ENCODE measurements at places on chromosomes 3 and 15. TPM values are rescaled to one million over a fixed set of nuclear protein-coding genes. Genes with fewer than 3 reads are reported as not detected.
A peak's percentile ranks its signal among the peaks of the same experiment; 100 is the strongest.

The ACAN gene
- total RNA-seq: not detected

The CIB2 gene
- 0.55 TPM for total RNA-seq

The PLA2G4D gene
- total RNA-seq: not detected

- no peak for DNase-seq
- H3K27me3 ChIP-seq: peaks cover 10% of the 10 kb centered on the region
- H3K4me3 ChIP-seq: no peak overlapping the region
- H3K27ac ChIP-seq: no peak overlapping the region
Measured at GRCh38 chr15:74240002-74240568, 4.0 kb downstream of the CCDC33 start.

The UROC1 gene
- total RNA-seq: not detected

- H3K4me3 ChIP-seq: no peak overlapping the region
- no peaks in the 10 kb centered on the region for H3K4me1 ChIP-seq
- no peak for DNase-seq
- no peaks in the 10 kb centered on the region for H3K36me3 ChIP-seq
- H3K27me3 ChIP-seq: peaks cover 8% of the 10 kb centered on the region
Measured at GRCh38 chr3:141629976-141630375, 108.1 kb upstream of the RNF7 start.

DNA sequence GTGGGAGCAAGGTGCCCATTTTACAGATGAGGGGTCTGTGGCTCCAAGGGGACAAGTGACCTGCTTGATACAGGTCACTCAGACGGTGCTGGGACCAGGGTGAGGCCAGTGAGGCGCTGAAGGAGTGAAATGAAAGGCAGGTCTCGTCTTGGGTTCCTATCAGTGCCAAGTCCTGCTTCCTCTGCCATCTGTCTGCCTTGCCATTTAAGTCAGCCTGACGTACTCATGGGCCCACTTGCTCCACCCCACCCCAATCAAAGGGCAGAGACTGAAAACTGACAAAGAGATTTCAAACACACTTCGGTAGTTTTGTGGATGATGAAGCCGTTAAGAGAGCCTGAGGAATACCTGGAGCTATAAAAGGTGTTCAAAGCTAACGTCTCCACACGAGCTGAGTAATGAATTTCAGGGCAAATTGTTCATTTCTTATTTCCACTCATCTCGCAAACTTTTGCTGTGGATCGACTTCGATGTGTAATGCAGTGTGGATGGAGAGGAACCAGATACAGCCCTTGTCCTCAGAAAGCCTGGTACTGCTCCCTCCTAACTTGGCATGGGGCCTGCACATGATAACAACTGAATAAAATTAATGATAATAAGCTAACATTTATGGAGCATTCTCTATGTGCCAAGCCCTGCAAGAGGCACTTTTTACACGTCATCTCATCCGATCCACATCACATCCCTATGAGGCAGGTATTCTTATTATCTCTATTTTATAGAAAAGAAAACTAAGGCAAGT is 36.6 kb downstream of the ATP2B2 start:
- H3K4me1 ChIP-seq: no peaks in the 10 kb centered on the region
- H3K27ac ChIP-seq: no peak overlapping the region
- no peak for DNase-seq

- H3K27me3 ChIP-seq: no peaks in the 10 kb centered on the region
- no peak overlapping the region for H3K27ac ChIP-seq
- no peak overlapping the region for H3K4me3 ChIP-seq
- H3K36me3 ChIP-seq: no peaks in the 10 kb centered on the region
Measured at GRCh38 chr3:152961323-152961722, 126.4 kb downstream of the P2RY1 start.

GRCh38 chr15:98800437-98801233 is 152.3 kb downstream of the IGF1R start:
- H3K36me3 ChIP-seq: no peaks in the 10 kb centered on the region
- H3K4me1 ChIP-seq: peaks cover 18% of the 10 kb centered on the region
- DNase-seq: no peak
- no peak overlapping the region for H3K4me3 ChIP-seq
- H3K27me3 ChIP-seq: no peaks in the 10 kb centered on the region

DNA sequence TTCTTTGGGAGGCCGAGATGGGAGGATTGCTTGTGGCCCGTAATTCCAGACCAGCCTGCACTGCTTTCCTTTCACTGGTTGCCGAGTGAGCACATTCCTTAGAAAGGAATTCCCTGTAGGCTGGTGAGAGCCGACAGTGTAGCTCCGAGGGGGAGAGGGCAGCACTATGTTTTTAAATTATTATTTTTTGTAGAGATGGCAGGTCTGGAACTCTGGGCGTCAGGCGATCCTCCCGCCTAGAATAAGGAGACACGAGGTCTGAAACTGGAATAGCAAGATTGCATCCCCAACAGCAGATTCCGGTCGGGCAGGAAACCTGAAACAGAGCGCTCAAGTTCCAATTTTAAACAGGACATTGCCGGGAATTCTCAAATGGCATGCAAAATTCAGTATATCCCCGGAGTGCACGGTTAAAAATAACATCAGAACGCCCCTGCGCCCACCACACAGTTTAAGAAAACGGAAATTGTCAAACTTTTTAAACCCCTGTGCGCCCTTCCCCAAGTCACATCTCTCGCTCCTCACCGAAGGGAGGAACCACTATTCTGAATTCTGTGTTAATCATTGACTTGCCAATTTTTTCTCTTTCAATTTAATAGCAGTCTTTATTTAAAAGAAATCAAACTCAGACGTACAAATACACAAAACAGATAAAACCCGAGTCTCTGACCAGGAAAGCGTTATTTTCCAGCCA is 643 bp upstream of the RNU5B-1 start:
- H3K4me1 ChIP-seq: peaks cover 46% of the 10 kb centered on the region
- H3K27ac ChIP-seq: peak overlapping the region; percentile 98
- H3K36me3 ChIP-seq: peaks cover 2% of the 10 kb centered on the region
- DNase-seq: no peak
- H3K4me3 ChIP-seq: peak overlapping the region; percentile 93

DNA sequence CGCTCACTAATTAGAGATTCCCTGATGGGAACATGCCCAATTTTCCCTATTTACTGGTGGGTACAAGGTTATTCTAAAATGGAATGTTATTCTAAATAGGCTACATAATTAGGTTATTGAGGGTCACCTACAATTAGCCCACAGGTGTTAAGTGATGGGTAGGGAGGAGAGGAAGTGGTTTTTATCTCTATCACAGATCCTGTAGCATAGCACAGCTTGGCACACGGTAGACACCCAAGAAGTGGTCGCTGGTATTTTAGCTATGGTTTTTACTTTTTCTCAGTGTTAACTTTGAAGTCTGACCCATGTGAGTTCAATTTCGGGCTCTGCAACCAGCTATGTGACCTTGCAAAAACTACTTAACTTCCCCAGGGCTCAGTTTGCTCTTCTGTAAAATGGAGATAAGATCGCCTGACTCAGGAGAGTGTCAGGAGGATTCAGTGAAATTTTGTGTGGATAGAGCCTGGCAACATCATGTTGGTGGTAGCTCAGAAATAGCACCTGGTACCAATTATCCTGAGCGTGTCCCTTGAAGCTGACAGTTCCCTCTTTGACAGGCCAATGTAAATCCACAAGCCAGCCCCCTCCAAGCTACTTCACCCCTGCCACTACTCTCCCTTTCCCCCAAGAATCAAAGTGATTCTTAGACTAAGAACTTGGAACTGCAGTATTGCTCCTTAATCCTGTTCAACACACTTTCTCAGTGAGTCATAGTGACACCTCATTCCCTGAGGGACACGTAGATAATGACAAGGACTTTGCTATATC is 8.7 kb upstream of the LMCD1 start:
- H3K4me3 ChIP-seq: no peak overlapping the region
- H3K27ac ChIP-seq: no peak overlapping the region
- H3K27me3 ChIP-seq: no peaks in the 10 kb centered on the region
- no peaks in the 10 kb centered on the region for H3K4me1 ChIP-seq
- DNase-seq: no peak
- no peaks in the 10 kb centered on the region for H3K36me3 ChIP-seq

The TTLL13 gene
- 0.87 TPM for total RNA-seq

DNA sequence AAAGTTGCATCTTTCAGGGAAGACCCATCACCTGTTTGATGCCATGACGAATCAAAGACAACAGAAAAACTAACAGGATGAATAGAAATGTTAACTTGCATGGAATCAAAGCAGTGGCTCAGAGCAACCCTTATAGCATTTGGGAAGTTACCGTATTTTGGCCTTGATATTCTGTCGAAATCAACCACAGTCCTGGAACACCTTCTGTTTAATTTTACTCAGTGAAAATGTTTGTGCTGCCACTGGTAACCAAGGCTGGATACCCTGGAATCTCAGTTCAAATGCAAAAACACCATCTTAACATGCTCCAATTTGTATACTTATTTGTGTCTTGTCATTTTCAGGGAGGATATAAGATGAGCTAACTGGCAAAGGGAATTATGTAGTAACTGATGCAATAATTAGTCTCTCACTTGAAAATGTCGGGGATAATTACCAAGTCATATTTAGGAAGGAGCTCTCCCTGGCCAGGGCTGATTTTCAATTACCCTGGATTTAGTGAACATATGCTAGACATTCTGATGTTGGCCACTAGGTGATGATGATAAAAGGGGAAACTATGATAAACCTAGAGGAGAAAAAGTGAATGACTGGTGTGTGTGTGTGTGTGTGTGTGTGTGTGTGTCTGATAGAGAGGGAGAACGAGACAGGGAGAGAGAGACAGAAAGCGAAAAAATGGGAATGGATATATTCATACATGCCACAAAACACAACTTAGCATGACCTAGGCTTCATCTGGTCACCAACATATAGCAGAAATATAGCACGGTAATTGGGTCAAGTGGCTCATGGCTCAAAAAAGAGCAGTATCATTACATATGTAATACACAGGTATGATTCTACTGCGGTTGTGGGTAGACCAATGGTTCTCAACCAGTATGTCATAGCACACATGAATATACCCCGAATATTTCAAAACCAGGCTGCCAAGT is 19.0 kb upstream of the PRICKLE2 start:
- DNase-seq: no peak
- H3K27me3 ChIP-seq: no peaks in the 10 kb centered on the region
- no peak overlapping the region for H3K4me3 ChIP-seq
- H3K36me3 ChIP-seq: no peaks in the 10 kb centered on the region
- H3K4me1 ChIP-seq: no peaks in the 10 kb centered on the region

GRCh38 chr3:69142090-69142489 is 19.7 kb upstream of the LMOD3 start:
- H3K4me1 ChIP-seq: no peaks in the 10 kb centered on the region
- H3K4me3 ChIP-seq: no peak overlapping the region
- H3K27me3 ChIP-seq: peaks cover 22% of the 10 kb centered on the region
- no peak for DNase-seq

DNA sequence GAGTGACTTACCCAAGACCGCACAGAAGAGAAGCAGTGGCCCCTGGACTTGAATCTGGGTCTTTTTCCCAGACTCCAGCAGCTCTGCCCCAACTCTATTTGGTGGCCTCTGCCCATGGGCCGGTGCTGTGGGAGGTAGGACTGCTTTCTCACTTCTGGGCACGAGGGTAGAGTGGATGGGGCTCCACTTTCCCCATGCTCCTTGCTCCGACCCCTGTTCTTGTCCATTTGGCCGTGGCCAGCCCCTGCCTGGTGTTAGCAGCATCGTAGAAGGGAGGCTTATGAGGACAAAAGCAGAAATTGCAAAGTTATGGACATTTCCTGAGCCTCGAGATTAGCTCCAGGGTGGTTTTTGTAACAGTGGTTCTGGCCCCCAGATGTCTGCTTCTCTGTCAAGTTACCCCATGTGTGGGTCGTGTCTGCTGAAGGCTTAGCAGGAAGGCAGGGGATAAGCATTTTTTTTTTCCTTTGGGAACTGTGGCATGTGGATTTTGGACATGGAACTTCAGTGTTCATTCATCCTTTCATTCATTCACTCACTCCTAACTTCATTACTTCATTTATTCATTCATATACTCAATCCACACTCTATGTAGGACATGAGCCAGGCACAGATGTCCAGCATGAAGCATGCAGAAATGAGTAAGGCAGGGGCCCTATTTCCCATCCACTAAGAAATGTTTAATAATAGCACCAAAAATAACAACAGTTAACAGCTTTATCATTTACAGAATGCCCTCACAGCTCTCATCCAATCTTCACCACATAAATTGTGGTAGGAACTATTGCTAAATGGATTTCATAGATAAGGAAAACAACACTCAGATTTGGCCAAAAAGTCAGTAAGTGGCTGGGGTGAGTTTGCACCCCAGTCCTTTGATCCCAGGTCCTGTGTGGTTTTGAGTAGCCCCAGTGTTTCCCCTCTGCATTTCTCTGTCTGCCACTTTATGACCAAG is 180.5 kb downstream of the OPA1 start:
- no peak for DNase-seq
- H3K4me1 ChIP-seq: peaks cover 9% of the 10 kb centered on the region
- no peak overlapping the region for H3K27ac ChIP-seq
- H3K4me3 ChIP-seq: no peak overlapping the region

DNA sequence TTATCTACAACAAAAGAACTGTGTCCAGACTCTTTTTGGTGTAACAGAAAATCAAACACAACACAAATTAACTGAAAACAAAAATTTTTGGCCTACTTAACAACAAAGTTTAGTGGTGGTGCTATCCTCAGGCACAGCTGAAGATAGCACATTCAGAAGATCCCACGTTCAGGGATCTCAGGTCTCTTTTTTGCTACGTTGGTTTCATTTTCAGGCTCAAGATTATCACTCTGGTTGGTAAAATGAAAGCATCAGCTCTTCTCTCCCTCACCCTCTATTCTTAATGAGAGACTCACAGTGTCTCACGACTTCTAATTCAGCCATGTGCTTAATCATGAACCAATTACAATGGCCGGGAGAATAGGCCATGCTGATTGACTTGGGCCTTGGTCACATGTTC is 146.9 kb upstream of the PTPRG start:
- H3K27ac ChIP-seq: no peak overlapping the region
- H3K4me1 ChIP-seq: no peaks in the 10 kb centered on the region
- DNase-seq: no peak
- no peaks in the 10 kb centered on the region for H3K36me3 ChIP-seq

DNA sequence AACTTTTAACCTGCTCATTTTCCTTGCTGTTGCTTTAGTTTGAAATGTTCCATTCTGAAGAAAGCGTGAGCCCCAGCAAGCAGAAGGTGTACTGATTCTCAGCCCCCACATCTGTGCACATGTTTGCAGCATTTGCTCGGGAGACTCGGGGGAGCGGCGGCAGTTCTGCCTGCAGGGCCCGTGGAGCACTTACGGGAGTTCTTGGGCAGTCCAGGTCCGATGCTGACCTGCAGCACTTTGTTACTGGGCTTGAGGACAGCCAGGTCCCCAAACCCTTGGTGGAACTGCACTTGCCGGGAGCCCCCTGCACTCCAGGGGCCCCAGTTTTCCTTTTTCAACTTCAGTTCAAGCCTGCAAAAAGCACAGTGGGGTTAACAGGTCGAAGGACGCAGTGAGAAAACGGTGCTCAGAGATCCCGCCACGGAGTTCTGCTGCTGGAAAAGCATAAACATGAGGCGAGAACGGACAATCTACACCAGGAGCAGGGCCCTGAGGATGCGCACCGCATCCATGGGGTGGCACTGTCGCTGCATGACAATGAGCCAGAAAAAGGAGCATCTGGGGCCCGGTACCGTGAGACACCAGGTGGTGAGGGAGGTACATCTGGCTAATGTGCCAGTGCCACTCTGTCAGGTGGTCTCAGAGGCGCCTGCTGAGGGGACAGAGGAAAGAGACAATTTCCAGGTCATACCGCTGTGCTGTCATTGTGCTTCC is 45.6 kb upstream of the LDHAL6B start:
- no peaks in the 10 kb centered on the region for H3K27me3 ChIP-seq
- no peak overlapping the region for H3K27ac ChIP-seq
- DNase-seq: peak; percentile 46
- peaks cover 3% of the 10 kb centered on the region for H3K36me3 ChIP-seq
- H3K4me1 ChIP-seq: peaks cover 12% of the 10 kb centered on the region

The C2CD4B gene
- not detected for total RNA-seq

Measured in activated CD4-positive, alpha-beta T cell treated with anti-CD3 and anti-CD28 coated beads, Interleukin-2, amount 10 ng/mL, durations not matched to agents 7 days and 5 days (primary cell).